ENCODE measurements at places on chromosomes 16 and 17.

DNA sequence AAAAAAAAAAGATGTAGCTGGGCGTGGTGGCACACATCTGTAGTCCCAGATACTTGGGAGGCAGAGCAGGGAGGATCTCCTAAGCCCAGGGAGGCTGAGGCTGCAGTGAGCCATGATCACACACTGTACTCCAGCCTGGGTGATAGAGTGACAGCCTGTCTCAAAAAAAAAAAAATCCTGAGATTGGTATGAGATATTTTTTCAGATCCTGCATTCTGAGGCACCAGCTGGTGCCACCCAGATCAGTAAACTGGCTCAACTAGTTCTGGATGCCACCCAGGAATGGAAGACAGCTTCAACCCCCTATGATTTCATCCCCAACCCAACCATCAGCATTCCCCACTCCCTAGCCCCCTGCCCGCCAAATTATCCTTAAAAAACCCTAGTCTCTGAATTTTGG is 7.1 kb upstream of the GJC1 start:
- no peak for DNase-seq

- no peak for DNase-seq
Measured at GRCh38 chr17:10992106-10992880, 154.4 kb upstream of the PIRT start.

- no peak for DNase-seq
Measured at GRCh38 chr17:77827039-77827438, 131.5 kb upstream of the TNRC6C start.

DNA sequence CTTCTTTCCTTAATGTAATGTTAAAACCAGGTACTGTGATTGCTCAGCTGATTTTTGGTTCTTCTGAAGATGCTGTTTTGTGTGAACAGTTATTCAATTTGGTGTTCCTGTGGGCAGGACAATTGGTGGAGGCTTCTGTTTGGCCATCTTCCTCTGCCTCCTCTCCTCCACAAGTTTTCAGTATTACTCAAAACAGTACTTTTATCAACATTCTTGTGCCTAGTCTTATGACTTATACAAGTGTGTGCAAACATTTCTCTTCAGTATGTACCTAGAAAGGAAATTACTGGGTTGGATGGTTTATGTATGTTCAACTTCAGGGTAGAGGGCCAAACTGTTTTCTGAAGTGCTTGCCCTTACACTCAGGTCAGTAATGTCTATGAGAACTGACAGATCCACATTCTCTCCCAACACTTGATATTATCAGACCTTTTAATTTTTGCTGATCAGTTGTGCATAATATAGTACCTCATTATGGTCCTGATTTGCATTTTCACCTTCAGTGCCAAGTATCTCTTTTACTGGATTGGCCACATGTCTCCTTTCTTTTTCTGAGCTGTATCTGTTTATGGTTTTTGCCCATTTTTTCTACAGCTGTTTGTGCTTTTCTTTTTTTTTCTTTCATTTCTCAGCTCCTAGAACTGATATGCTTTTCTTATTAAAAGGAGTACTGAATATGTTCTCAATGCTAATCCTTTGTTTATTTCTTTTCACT is 50.9 kb downstream of the ERCC4 start:
- DNase-seq: no peak

DNA sequence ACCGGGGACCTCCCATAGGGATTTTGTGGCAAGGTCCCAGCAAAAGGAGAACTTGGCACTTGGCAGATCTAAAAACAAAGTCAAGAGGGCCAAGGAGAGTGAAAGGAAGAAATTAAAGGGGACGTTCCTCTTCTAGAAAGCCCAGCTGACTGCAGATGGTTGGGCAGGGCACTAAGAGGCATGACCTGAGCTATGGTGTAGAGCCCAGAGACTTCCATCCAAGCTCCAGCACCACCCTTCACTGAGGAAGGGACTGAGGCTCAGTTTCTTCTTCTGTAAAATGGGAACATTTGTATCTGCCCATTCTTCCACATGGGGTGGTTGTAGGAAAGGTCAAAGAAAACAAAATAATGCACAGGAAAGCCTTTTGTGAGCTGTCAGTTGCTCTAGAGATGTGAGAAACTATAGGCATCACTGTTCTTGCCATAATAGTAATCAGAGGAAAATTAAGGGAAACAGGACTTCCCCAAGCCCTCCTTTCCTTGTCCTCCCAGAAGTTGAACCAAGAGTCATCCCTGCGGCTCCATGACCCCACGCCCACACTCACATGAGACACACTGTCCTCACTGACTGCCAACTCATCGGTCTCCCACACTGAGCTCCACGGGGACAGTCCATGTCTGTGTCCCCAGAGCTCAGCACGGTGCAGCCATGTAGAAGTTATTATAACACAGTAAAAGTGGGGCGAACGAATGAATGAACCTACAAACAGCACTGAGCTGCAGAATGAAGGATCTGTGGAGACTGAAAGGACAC is 10.4 kb downstream of the CD300LF start:
- DNase-seq: no peak

DNA sequence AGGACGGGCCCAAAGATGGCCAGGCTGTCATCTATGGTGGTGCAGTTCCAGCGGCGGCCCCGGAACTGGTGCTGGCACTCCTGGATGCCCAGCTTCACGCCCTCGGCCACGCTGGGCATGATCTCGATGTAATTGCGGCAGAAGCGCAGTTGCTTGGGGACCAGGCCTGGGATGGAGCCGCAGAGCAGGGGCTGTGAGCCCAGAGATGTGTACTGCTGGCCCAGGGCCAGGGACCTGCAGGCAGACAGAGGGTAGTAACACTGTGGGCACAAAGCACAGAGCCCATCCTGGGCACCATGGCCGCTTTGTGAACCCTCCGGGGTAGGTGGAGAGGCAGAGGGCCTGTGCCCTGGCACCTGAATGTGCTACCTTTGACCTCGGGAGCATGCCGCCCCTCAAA is 44.8 kb downstream of the WNT3 start:
- no peak for DNase-seq

DNA sequence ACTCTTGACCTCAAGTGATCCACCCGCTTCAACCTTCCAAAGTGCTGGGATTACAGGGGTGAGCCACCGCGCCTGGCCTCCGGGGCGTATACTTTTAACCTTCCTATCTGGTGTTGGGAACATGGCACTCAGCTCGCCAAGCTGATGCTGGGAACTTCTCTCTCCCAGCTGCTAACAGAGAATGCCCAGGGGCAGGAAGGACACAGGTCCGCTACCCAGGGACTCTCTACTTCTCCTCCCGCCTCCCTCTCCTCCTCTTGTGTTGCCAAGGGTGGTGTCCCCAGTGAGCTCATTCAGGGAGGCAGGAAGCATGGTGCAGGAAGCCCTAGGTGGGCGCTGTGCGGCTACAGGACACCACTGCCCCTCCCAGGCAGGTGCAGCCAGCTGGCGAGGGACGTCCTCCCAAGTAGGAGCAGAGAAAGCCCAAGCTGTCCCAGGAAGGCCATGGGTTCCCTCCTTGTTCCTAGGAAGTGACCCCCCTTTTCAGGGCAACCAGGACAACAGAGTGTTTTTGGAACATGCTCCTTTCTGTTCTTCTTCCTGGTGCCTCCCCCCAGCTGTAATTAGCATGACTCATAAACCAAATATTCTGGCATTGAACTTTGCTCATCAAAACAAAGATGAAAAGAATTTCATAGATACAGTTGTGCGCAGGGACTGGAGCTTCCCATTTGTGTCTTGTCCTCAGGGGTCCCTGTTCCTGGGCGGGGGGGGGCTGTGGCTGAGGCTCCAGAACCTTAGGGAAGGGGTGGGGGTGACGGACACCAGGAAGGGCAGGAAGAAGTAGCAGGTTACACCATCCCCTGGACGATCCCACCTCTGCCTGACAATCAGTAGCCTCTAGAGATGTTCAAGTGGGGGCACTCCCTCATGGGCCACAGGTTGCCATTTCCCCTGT is 2.7 kb downstream of the C1QTNF1 start:
- no peak for DNase-seq

All from CD4-positive, alpha-beta T cell treated with Interleukin-2 at 100 ng/mL for 4 hours (primary cell).